Activated T-helper 1 cell treated with anti-CD3 and anti-CD28 coated beads, Interleukin-12 subunit alpha, Interleukin-12 subunit beta, Interleukin-2, Interleukin-4 antibody, amounts not matched to agents 30 ng/mL and 10 ng/mL and 1 ng/mL, durations not matched to agents 14 hours and 24 hours and 36 hours (primary cell): ENCODE measurements at places on chromosomes 1 and 21.

DNA sequence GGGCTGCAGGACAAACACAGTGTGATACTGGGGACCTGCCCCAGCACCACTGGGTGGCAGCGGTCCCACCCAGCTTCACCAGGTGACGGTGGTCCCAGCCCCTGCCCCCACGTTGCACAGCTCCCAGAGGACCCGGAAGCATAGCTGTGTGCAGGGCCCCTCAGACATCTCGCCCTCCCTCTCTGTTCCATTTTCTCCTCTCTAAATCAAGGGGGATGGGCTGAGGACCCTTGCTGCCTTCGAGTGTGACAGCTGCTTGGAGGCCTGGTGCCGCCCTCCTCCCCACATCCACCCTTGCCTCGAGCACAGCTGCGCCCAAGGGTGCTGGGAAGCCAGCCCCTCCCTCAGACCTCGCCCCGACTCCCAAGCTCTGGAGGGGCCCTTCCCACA is 16.1 kb upstream of the LRRC3 start:
- H3K27me3 ChIP-seq, result no peaks in the 10 kb centered on the region
- no peak for DNase-seq
- H3K4me3 ChIP-seq, result no peak overlapping the region
- H3K27ac ChIP-seq, result no peak overlapping the region
- no peaks in the 10 kb centered on the region for H3K4me1 ChIP-seq

DNA sequence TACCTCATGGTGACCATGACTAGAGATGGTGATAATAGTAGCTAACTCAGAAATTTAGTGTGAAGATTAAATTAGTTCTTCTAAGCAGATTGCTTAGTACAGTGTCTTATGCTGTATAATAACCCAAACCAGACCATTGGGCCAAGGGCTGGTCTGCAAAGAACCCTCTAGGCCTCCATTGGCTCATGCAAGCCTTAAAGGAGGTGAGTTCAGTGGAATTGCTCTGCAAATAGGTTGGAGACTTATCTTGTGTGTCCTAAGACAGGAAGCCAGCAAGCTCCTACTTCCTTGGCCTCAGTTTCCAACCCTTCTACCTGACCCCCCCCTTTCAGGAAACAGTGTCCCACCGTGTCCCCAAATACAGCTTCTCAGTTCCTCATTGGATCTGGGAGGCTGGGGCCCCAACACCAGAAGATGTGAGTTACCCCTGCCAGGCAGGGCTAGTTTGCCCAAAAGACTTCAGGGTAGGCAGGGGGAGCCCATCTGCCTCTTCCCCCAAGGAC is 1.9 kb upstream of the MEF2D start:
- H3K4me1 ChIP-seq, result peaks cover 72% of the 10 kb centered on the region
- no peaks in the 10 kb centered on the region for H3K27me3 ChIP-seq
- H3K4me3 ChIP-seq, result peak overlapping the region; percentile 83
- H3K27ac ChIP-seq, result peak overlapping the region; percentile 91
- DNase-seq, result no peak
- peaks cover 6% of the 10 kb centered on the region for H3K36me3 ChIP-seq

GRCh38 chr1:17826165-17826488 is 71.0 kb downstream of the ACTL8 start:
- H3K27ac ChIP-seq, result no peak overlapping the region
- H3K27me3 ChIP-seq, result no peaks in the 10 kb centered on the region
- H3K4me1 ChIP-seq, result no peaks in the 10 kb centered on the region
- no peak overlapping the region for H3K4me3 ChIP-seq

DNA sequence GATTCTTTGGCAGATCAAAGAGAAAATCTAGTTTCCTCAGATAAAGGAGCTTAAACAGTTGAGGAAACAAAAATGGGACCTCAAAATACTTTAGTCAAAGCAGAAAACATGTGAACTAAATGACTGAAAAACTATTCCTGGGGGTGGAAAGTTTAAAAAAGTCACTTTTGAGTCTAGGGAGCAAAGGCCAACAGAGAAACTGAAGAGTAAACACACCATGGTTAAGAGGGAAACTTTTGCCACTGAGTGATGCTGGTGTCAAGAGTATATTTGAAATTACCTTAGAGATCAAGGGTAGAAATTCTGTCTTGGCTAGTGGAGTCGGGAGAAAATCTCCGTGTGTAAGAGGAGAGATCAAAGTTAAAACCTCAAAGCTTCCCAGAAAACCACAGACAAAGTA is 501.2 kb upstream of the ADGRL4 start:
- no peak overlapping the region for H3K27ac ChIP-seq
- no peaks in the 10 kb centered on the region for H3K36me3 ChIP-seq
- no peak overlapping the region for H3K4me3 ChIP-seq
- no peak for DNase-seq
- no peaks in the 10 kb centered on the region for H3K4me1 ChIP-seq
- H3K27me3 ChIP-seq, result no peaks in the 10 kb centered on the region

- DNase-seq, result no peak
- H3K27me3 ChIP-seq, result peaks cover 2% of the 10 kb centered on the region
- H3K27ac ChIP-seq, result no peak overlapping the region
- H3K4me1 ChIP-seq, result peaks cover 16% of the 10 kb centered on the region
- no peaks in the 10 kb centered on the region for H3K36me3 ChIP-seq
Measured at GRCh38 chr1:24769656-24770651, 24.7 kb downstream of the CLIC4 start.

DNA sequence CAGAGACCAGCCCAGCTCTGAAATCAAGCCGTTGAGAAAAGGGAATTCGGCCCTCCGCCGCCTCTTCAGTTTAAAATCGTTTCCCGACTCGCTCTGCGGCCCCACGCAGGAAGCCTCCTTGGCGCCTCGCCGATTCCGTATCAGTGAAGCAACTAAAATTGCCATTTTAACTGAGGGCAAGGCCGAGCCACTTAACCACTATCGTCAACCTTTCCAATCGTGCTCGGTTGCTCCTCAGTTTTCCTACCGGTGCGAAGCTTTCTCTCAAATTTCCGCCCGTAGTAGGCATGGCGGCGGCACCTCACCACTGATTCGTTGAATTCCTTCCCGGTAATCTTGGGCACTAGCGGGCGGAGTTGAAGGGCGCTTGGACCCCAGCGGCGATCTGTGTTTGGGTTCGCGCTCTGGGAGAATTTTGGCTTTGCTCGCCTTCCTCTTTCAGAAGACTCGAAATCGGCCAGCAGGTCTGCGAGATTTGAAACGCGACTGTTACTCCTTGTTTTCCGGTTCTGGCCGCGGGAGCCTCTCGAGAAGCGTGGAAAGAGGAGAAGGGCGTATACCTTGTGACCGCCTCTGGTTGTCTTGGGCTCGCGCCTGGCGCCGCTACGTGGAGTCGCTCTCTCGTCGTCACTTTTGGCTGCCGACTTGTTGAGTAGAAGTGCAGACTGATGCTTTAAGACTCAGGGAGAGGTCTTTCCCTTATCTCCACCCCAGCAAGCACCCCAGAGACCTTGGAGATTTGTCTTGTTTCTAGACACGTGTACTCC is at the start of the genes CENPL and DARS2:
CENPL (minus strand) TSS at position 569 of the 767 bp plus-strand sequence. CDS start 13,584 bp downstream, outside the sequence.
DARS2 (plus strand) TSS at position 359 of the 767 bp plus-strand sequence. CDS start 557 bp downstream, outside the sequence.
- H3K27me3 ChIP-seq, result no peaks in the 10 kb centered on the region
- peaks cover 48% of the 10 kb centered on the region for H3K4me1 ChIP-seq
- DNase-seq, result peak; percentile 90

DNA sequence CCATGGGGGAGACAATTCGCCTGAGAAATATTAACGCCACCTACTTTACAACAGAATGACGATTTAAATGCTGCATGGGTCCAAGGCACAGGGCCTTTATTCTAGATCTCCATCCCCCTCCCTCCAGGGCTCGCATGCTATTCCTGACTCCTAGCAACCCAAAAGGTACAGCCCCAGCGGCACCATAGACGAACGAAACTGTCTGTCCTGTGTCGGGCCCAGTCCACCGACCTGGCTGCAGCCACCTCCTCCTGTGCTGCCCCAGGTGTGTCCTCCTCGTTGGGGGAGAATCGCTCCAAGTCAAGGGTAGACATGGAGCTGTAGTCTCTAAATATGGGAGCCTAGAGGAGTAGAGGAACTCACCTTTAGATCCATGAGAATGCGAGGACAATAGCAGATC is 196.5 kb downstream of the TOMM20 start:
- peak overlapping the region; percentile 9 for H3K27ac ChIP-seq
- peaks cover 68% of the 10 kb centered on the region for H3K4me1 ChIP-seq
- peaks cover 2% of the 10 kb centered on the region for H3K36me3 ChIP-seq
- H3K27me3 ChIP-seq, result no peaks in the 10 kb centered on the region

- H3K27ac ChIP-seq, result no peak overlapping the region
- H3K4me1 ChIP-seq, result no peaks in the 10 kb centered on the region
- no peak overlapping the region for H3K4me3 ChIP-seq
- H3K27me3 ChIP-seq, result peaks cover 29% of the 10 kb centered on the region
Measured at GRCh38 chr1:236129306-236129705, 13.0 kb upstream of the GPR137B start.

DNA sequence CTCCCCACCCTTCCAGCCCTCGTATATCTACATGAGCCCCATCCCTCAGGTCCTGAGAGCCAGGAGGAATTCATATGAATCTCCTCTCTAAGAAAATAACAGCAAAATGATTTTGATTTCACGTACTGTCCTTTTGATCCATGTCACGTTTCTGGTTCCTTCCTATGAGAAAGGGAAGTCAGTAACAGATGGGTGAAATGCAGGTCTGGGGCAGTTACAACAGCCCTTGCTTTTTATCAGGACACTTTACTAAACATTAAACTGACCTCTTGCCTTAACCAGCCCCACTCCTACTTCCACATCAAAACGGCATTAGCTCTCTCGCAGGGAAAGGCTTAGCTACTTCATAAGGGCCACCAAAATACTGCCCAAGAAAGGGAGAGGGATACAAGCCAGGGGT is 59.0 kb downstream of the SPATA46 start:
- H3K4me3 ChIP-seq, result no peak overlapping the region
- no peaks in the 10 kb centered on the region for H3K4me1 ChIP-seq
- no peak for DNase-seq
- no peaks in the 10 kb centered on the region for H3K36me3 ChIP-seq

DNA sequence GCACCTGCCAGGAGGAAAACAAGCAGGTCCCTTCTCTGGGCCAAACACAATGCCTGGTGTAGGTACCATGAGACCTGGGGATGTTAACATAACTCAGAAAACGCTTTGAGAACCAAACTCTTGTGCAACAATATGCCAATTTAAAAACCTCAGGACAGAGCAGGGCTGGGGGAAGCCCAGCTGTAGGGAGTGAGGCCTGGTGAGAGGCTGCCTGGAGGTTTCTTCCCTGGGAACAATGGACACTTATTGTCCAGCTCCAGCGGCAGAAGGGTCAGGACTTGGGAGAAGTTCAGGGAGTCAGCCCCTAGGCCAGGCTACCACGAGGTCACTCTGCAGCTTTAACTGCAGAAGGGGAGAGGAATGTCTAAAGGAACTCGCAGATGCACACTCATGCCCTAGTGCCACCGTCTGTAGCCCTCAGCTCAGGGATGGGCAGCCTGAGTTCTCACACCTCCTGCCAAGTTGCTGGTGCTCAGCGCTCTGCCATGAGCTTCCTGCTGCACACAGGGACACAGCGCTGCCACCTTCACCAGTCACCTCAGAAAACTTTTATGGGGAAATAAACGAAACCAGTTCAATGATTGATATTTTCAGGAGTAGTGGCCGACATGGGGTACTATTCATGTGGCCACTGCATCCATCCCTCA is 8.5 kb downstream of the GPR157 start:
- H3K4me3 ChIP-seq, result no peak overlapping the region
- H3K27ac ChIP-seq, result no peak overlapping the region
- no peak for DNase-seq
- no peaks in the 10 kb centered on the region for H3K36me3 ChIP-seq

DNA sequence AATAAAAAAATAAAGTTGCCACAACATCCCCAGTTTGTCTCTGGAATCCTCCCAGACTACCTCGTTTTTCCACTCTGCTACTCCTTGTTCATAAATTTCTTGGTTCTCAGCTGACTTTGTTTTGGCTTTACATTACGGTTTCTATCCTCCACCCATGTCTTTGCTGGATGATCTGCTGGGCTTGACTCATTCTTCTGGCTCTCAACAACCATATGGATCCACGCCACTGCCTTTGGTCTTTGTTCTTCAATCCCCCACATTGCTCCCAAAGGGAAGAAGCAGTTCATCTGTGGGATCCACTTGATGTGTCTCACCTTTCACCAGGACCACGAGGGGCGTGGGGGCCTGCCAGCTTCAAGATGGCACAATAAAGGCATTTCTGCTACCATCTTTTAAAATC is 67.1 kb upstream of the NBL1 start:
- DNase-seq, result no peak
- no peak overlapping the region for H3K4me3 ChIP-seq
- H3K27ac ChIP-seq, result no peak overlapping the region
- H3K36me3 ChIP-seq, result no peaks in the 10 kb centered on the region

GRCh38 chr1:206674745-206675175 is 9.9 kb upstream of the MAPKAPK2 start:
- H3K27ac ChIP-seq, result no peak overlapping the region
- peaks cover 3% of the 10 kb centered on the region for H3K27me3 ChIP-seq
- H3K4me3 ChIP-seq, result no peak overlapping the region
- H3K4me1 ChIP-seq, result peaks cover 13% of the 10 kb centered on the region
- DNase-seq, result no peak

DNA sequence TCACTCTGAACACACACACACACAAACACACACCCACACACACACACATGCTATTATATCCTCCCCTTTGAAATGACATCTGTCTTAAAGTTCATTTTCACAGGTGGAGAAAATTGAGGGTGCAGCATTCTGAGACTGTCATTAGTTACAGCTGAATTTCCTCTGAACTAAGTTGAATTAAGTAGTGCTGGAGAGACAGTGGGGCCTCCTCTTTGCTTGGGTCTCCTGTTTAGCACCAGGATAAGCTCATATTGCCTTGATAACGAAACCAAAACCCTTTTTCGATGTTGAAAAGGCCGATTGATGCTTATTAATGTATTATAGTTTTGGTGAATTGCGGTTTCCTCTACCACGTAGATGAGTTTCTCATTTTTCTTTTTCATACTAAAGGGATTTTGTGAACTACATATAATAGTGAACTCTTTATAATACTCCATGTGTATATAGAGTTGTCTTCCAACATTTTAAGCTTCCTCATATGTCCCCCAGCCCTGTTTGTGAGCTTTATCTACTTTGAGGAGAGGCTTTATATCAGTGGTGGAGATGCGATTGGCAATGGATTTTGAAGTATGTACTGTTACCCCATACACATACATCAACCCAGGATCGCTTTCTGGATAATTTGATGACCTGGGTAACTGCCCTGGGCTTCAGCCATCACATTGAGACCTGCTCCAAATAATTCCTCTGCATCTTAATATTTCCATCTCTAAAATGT is 17.4 kb downstream of the DYNLT5 start:
- no peaks in the 10 kb centered on the region for H3K36me3 ChIP-seq
- peaks cover 1% of the 10 kb centered on the region for H3K27me3 ChIP-seq
- H3K27ac ChIP-seq, result peak overlapping the region; percentile 54
- no peak for DNase-seq
- peak overlapping the region; percentile 57 for H3K4me3 ChIP-seq
- peaks cover 40% of the 10 kb centered on the region for H3K4me1 ChIP-seq

- H3K4me3 ChIP-seq, result no peak overlapping the region
- H3K27me3 ChIP-seq, result no peaks in the 10 kb centered on the region
- no peak overlapping the region for H3K27ac ChIP-seq
- no peaks in the 10 kb centered on the region for H3K36me3 ChIP-seq
- no peak for DNase-seq
Measured at GRCh38 chr21:29418813-29419212, 120.1 kb downstream of the BACH1 start.

GRCh38 chr1:109298666-109299557 is 7.9 kb downstream of the MYBPHL start:
- peak overlapping the region; percentile 41 for H3K27ac ChIP-seq
- H3K27me3 ChIP-seq, result peaks cover 10% of the 10 kb centered on the region
- no peak for DNase-seq
- H3K4me1 ChIP-seq, result peaks cover 8% of the 10 kb centered on the region
- no peaks in the 10 kb centered on the region for H3K36me3 ChIP-seq
- H3K4me3 ChIP-seq, result no peak overlapping the region

GRCh38 chr1:198519639-198520501 is 20.6 kb downstream of the ATP6V1G3 start:
- no peak for DNase-seq
- H3K4me1 ChIP-seq, result peaks cover 65% of the 10 kb centered on the region
- peak overlapping the region; percentile 71 for H3K4me3 ChIP-seq
- peak overlapping the region; percentile 84 for H3K27ac ChIP-seq
- H3K27me3 ChIP-seq, result no peaks in the 10 kb centered on the region

GRCh38 chr21:37575580-37575979 is 209.0 kb downstream of the DYRK1A start:
- H3K27me3 ChIP-seq, result peaks cover 11% of the 10 kb centered on the region
- DNase-seq, result no peak
- H3K4me1 ChIP-seq, result no peaks in the 10 kb centered on the region
